Right atrium auricular region (tissue), 2 donors: ENCODE measurements at places on chromosomes 11 and 22.

GRCh38 chr11:118868659-118869058 is 15.0 kb upstream of the CXCR5 start:
- no peak for DNase-seq

- no peak for DNase-seq
Observed at GRCh38 chr11:15119826-15120225, 5.1 kb downstream of the INSC start.

GRCh38 chr11:33825854-33826560 is 51.7 kb upstream of the FBXO3 start:
- no peak for DNase-seq

GRCh38 chr11:128304666-128305485 is 282.5 kb downstream of the ETS1 start:
- DNase-seq, result no peak

- DNase-seq, result no peak
Observed at GRCh38 chr11:73034777-73035176, 107.3 kb downstream of the FCHSD2 start.

- no peak for DNase-seq
Observed at GRCh38 chr22:38850941-38851849, 7.4 kb upstream of the NPTXR start.

GRCh38 chr22:21832291-21833290 is 34.9 kb downstream of the MAPK1 start:
- no peak for DNase-seq

- DNase-seq, result no peak
Observed at GRCh38 chr11:121512468-121513465, 60.0 kb upstream of the SORL1-AS1 start.

DNA sequence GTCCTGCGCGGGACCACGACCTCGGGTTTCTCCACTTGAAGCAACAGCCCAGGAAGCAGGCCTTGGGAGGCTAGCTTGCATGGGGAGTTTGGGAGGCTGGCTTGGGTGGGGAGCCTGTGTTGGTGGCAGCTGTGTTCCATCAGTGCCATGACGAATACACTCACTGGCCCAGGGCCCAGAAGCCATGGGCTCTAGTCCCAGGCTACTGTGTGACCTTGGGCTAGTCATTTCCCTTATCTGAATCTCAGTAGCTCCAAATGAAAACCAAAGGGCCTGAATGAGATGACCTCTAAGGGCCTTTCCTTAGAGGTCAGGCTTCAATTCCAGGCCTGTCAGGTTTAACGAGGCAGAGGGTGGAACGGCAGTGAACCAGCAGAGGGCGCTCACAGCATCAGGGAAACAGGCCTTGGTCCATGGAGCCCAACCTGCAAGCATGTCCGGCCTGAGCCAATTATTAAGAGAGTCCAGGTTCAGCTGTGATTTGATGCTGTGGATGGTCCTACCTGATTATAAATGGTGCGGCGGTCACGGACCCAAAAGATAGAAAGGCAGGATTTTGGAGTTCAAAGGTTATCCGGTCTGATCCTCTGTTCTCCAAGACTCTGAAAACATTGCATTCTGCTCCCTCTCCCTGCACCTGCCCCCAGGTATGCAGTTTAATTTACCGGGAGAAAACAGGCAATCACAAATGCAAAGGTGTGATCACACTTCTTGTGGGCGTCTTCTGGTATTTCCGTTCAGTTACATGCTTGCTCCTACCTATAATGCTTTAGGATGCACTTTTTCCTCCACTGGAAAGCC is 15.9 kb downstream of the PTPN5 start:
- DNase-seq, result no peak

DNA sequence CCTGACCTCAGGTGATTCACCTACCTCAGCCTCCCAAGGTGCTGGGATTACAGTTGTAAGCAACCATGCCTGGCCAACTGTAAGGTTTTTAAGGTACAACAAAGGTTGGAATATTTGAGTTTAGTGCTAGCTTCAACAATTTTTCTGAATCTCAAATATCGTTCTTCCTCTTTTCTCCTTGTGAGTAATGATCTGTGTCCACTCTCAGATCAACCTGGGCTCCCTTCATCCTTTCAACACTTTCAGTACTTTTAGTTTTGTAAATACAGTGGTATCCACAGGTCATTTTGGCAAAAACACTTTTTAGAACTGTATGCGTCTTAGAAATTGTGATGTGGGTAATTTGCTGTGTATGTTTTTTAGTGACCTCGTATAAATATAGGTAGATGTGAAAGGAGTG is 7.9 kb downstream of the PACS1 start:
- no peak for DNase-seq

DNA sequence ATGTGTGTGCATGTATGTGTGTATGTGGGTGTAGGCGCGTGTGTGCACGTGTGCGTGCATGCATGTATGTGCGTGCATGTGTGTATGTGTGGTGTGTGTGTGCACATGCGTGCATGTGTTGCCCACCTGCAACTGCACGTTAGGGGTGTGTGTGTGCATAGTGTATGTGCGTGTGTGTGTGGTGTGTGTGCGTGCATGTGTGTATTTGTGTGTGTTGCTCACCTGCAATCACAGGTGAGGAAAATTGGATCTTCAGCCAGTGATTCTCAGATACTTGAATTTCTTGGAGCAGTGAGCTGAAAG is 54.3 kb downstream of the ST14 start:
- DNase-seq, result no peak

GRCh38 chr11:120124355-120124754 is 13.6 kb downstream of the TRIM29 start:
- no peak for DNase-seq

- DNase-seq, result no peak
Observed at GRCh38 chr11:34346551-34346950, 11.3 kb downstream of the ABTB2 start.

DNA sequence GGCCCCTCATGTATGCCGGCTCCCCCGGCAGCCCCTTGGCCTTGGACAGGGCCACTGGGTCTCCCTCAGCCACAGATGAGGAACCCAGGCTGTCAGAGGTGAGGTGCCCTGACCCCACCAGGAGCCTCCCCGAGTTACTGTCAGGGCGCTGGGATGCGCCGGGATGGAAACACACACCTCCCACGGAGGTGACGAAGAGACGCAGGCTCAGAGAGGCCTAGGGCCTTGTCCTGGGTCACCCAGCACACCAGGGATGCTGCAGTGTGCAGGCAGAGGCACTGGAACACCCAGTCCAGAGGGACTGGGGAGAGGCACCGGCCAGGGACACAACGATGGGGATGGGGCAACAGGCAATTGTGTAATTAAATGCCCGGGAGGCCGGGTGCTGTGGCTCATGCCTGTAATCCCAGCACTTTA is 81.2 kb upstream of the PRR5 start:
- DNase-seq, result no peak

GRCh38 chr22:33605666-33606065 is 314.6 kb downstream of the LARGE1 start:
- peak; percentile 61 for DNase-seq

- DNase-seq, result no peak
Observed at GRCh38 chr11:84686716-84687115, 940.4 kb downstream of the DLG2 start.
